ENCODE measurements at places on chromosomes 7 and 10.

- DNase-seq, result no peak
Measured at GRCh38 chr7:70952311-70952710, 179.6 kb upstream of the GALNT17 start.

DNA sequence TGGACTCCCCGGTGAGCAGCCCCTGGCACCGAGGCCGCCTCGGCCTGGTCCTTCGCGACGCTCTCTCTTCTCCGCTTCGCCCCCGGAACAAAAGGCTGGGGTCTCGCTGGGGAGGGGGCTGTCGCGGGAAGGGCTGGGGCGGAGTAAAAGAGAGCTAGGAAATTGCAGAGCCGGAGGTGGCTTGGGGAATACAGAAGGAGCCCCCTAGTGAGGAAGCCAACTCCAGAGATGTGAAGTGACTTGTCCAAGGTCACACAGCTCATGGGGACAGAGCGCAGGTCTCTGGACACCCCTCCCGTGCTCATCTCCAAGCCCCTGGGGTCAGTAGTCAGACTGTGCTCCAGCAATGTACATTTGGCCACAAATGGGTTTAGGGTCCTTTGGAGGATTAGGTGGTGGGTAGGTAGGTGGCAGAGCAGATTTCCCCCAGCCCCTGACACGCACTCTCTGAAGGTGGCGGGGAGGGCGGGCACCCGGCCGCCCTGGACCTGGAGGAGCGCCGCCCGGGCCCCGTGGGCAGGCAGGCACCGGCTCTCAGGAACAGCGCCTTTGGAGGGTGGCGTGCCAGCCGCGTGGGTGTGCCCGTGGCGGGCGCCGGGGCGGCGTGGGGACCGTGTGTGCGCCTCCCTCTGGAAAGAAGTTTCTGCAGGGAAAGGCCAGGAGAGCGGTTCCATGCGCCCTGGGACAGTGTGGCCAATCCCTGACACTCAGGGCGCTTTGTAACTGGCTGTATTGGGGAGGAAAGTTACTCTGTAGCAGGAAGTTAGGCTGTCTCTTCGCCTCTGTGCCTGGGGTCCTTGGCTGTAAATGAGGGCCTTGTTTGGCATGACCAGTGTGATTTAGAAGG lies 910 bp downstream of the WIPF3 start:
- no peak for DNase-seq

GRCh38 chr7:157832421-157832820 lies 495.6 kb downstream of the DNAJB6 start:
- no peak for DNase-seq

- no peak for DNase-seq
Measured at GRCh38 chr10:48932831-48933664, 6.6 kb downstream of the LRRC18 start.
